ENCODE measurements at places on chromosomes 7 and 10.

- DNase-seq: no peak
Observed at GRCh38 chr10:3452683-3453361, 280.2 kb upstream of the PITRM1 start.

DNA sequence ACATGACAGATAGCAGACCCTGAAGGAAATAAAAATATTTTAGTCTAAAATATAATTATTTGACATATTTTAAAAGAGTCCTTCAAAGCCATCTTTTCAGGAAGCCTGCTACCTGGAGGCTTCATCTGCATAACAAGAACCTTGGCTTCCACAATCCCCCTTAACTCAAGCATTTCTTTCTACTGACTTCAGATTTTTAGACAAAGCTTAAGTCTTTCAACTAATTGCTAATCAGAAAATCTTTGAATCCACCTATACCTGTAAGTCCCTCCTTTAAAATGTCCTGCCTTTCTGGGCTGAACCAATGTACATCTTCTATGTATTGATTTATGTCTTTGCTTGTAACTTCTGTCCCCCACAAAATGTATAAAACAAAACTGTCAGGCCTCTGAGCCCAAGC is 23.5 kb upstream of the PRF1 start:
- no peak for DNase-seq

- DNase-seq: no peak
Observed at GRCh38 chr7:117673839-117674238, 194.0 kb downstream of the CFTR start.

DNA sequence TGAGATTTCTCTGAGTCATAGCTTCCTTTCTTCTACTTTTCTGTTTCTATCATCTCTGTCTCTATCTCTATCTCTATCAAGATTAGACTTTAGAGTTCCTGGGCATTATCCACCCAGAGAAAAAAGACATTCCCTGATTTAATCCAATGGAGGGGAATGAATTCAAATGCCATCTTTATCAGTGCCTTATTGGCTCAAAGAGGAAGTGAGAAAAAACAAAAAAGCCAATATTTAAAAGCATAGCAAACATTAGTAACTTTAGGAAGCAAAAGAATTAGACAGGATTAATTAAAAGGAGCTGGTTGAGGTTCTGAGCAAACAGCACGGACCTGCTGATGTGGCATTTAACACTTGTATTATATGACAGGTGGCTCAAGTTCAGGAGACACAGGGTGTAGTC is 736.5 kb downstream of the REEP3 start:
- DNase-seq: no peak

DNA sequence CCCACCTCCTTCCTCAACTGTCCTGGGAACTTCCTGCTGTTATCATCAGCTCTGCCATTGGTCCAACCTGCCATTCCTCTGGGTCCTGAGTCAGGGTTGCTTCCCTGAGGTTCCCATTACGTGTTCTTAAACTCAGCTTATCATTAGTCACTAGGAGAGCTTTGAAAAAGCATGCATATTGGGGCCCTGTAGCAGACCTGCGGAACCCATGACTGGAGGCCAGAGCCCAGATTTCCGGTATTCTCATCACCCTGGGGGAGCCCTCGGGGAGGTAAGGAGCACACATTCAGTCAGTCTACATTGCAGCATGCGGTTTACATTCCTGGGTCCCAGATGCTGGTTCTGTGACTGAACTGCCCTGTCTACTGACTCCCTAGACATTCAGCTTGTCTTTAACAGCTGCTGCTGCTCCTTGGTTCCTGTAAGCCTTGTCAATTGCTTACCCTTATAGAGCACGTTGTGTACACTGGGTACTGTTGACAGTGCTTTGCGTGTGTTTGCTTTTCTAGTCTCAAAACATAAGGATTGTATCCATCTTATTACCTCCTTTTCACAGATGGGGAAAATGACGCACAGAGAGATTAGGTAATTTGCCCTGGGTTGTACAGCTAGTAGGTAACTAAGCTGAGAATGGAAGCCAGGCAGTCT is 12.8 kb downstream of the CDHR3 start:
- no peak for DNase-seq

DNA sequence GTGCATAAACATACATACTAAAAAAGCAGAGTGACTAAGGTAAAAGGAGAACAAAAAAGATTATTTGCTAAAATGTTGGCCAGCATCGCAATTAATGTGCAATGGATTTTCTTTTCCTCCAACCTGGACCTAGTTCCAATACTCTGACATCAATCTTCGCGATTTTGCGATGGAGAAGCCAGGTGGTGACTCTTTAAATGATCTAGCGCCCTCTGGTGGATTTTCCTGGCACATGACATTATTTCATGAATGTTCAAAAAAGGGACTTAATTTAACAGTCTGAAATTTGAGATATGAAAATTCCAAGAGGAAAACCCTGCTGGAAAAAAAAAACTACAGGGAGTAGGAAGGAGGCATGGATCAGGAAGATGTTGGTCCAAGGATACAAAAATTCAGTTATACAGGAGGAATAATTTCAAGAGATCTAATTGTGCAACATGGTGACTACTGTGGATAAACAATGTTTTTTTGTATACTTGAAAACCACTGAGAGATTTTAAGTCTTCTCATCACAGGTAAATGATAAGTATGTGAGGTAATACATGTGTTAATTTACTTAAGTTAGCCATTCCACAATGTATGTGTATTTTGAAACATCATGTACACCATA is 4.3 kb upstream of the KCNMA1 start:
- DNase-seq: peak; percentile 55

GRCh38 chr7:5492020-5492635 is 68.5 kb upstream of the TNRC18 start:
- DNase-seq: no peak

DNA sequence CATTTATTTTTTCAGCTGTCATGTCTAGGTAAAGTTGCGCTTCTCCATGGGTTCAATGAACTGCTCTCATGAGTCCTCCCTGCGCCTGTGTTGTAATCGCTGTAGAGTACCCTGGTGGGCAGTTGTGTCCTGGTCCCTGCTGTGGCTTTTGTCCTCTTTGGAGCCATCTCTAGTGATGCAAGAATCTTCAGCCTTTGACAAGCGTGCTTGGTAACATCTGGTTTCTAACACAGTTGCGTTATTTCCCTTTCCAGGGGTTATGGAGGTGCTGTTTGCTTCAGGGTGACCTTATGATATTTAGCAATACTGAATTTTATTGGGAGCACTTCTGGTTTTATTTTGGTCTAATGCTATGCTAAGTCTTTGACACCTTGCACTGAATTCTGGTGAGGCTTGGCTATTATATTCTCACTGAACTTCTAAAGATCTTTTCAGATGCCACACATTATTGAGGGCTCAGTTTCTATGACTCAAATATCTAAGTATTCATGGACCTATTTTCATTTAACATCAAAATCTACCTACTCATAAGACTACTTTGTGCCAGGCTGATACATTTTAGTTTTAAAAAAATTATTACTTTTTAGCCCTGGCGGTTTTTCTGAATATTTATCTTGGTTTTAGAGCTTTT is 88.6 kb downstream of the FANK1 start:
- peak; percentile 75 for DNase-seq

- DNase-seq: no peak
Observed at GRCh38 chr10:14056610-14057332, 274.0 kb downstream of the FRMD4A start.

DNA sequence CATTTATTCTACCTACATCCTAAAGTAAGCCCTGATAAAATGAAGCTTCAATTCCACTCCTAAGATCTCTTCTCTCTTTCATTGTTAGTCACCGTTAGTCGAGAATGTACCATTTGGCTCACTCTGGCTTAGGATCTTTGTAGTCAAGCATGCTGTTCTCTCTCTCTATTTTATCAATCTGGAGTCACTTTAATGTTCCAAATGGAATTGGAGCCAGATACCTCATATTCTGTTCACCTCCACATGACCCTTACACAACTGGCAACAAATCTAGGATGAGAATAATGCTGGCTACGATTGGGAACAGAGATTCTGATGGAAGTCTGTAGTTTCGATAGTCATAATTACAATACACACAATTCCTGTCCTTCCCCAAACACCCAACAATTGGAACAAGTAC is 213.7 kb downstream of the TWIST1 start:
- no peak for DNase-seq

- DNase-seq: peak; percentile 98
Observed at GRCh38 chr7:55533050-55533728, 39.1 kb downstream of the VOPP1 start.

DNA sequence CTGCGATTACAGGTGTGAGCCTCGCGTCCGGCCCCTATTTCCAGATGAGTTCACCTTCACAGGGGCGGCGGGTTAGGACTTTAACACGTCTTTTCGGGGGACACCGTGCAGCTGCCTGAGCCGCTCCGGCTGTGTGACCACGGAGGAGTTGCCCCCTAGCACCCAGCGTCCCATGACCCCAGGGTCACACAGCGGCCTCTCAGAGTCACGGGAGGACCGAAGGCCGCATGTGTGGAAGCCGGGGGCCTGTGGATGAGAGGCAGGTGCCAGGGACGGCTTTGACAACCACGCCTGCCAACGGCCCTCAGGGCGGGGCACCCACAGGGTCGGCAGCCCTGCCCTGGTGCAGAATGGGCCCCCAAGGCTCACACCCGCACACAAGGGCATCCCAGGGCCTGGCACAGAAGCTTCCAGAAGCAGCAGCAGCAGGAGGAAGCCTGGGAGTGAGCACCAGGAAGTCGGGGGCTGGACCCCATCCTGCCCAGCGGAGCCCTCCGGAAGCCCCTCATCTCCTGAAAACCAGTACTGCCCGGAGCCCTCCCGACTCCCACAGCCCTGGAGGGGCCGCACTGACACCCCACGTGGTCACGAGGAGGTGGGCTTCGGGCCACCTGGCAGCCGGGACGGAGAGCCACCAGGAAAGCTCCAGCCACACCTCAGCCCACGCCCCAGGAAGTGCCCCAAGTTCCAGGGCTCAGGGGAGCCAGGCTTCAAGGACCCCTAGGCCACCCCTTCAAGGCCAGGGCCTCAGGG is 32.7 kb downstream of the ADAP1 start:
- DNase-seq: no peak
